ENCODE measurements at places on chromosomes 4 and X.

DNA sequence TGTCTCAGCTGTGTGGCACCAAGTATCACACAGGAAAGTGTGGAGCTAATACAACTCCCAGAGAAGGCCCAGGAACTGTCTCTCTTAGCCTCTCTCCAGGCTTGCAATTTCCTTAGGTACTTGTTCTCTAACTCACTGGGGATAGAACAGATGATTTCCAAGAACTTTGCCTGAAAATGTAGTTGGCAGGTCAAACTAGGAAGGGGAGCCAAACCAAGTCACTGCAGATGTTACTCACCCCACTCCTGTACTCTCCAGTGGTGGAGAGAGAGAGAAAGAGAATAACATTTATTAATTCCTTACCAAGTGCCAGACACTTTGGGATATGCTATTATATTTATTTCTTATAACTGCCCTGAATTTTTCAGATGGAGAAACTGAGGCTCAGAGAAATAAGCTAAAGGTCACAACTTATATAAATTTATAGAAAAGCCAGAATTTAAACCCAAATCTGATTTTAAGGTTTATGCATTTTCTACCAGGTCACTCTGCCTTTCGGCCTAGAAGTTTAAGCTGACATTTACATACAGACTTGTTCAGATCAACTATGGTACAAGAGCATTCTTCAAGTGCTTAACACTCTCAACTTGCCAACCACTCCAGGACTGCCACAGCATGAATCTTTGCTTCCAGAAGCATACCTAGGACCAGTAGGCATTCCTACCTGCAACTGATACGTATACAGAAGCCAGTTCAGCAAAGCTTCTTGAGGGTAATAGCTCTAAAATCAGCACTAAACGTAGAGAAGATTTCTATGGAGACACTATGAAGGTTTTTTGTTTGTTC is 248.6 kb upstream of the ETNPPL start:
- DNase-seq, result no peak

DNA sequence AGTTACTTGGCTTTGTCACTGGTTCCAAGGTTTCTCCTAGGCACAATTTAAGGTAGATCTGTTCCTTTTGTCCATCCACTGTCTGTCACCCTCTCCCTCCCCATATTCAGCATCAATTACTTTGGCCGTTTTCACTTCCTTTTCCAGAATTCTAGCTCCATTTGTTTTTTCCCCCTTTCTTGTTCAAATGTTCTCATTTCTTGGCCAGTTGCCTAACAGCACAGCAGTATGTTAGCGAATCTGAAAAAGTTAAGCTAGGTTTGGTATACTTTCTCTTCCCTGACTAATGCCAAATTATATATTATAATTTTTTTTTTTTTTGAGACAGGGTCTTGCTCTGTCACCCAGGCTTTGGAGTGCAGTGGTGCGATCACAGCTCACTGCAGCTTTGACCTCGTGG is 409.1 kb upstream of the TEX13C start:
- no peak for DNase-seq

- no peak for DNase-seq
Observed at GRCh38 chrX:41348551-41348950, 14.6 kb downstream of the DDX3X start.

GRCh38 chr4:153114771-153115321 is 89.4 kb upstream of the TRIM2 start:
- no peak for DNase-seq

DNA sequence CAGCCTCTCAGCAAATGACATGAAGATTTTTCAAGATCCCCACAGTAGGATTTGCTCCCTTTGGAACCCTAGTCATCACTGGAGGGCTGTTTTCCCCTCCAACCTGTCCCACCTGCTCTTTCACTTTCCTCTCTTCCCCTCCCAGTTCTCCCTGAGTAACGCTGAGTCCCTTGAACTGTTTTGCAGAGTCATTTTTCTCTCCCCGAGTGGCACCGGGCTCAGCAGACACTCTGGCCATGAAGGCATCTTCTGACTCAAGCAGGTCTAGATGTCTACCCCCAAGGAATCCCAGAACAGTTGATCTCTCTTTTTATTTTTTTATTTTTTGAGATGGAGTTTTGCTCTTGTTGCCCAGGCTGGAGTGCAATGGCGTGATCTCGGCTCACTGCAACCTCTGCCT is 52.2 kb downstream of the HTRA3 start:
- DNase-seq, result no peak

Measured in amygdala (tissue), 56 donors.